ENCODE measurements at places on chromosomes 6 and 20.

DNA sequence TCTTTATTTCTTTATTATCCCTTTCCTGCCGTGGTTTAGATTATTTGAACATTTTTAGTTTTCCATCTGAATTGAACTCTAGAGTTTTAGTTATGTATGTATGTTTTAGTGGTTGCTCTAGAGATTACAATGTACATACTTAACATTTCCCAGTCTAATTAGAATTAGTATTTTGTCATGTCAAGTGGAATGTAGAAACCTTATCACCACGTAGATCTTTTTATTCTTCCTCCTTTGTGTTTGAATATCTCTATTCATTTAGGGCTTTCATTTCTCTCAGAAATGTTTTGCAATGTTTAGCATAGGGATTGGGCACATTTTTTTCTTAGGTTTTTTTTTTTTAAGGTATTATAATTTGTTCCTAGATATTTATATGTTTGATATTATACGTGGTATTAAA is 73.1 kb upstream of the EZR start:
- DNase-seq: no peak

DNA sequence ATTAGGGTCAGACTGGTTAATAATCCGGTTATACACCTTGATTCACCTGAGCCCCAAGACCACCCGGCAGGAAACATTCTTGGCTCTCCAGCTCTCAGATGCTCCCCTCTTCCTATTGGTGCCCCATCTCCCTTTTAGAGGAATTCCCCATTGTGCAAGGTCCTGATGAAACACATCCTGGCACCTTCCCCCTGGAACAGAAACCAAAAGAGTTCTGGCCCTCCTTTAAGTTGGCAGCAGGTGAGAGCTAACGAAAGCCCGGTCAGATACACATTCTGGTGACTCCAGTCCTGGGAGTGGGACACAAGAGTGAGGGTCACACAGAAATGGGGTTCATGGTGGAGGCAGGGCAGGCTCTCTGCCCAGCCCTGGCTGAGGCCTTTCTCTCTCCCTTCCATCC is 32.2 kb downstream of the RSPO4 start:
- DNase-seq: no peak

DNA sequence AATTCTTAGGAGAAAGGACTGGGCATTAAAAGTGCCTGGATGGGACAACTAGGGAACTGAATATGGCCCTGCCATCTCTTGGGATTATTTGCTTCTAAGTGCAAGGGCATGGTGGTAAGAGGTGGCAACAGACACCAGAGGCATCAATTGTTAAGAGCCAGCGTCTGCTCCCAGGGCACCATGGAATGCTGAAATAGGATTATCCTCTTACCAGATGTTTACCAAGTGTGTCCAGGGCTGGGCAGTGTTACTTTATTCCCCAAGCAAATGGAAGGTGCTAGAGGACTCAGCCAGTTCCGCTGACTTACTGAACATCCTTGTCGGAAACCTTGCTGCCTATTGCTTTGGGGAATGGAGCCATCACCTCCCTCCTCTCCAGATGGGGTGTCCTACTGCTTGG is 273.6 kb upstream of the SUPT3H start:
- no peak for DNase-seq

DNA sequence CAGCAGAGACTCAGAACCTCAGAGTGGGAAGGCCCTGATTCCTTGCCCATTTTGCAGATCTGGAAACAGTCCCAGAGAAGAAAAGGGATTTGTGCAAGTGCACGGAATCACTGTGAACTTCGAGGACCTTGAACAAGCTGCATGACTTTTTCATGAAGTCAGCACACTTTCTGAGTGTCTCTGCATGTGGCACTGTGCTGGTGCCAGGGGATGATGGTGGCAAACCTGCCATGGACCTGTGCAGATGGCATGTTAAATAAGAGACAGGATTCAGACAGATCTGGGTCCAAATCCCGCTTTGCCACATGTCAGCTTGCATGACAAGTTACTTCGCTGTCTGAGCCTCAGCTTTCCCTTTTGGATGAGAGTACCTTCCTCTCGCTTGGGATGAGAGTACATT is 26.8 kb downstream of the ZNF831 start:
- DNase-seq: no peak

DNA sequence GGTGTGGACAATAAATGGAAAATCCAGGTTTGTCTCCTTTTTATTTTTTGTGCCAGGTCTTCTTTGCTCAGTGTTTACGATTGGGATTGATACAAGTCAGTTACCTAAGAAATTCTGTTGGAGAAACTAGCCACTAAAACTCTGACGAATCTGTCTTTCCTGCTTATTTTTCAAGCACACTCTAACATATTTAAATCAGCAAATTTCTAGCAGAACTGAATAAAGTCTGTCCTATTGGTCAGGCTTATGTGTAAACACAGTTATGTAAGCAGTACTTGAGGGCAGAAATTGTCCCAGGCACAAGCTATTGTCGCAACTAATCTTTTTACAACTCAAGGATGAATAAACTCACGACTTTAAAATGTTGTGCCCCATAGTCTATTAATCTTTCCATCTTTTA is 12.1 kb upstream of the EXOC2 start:
- no peak for DNase-seq

DNA sequence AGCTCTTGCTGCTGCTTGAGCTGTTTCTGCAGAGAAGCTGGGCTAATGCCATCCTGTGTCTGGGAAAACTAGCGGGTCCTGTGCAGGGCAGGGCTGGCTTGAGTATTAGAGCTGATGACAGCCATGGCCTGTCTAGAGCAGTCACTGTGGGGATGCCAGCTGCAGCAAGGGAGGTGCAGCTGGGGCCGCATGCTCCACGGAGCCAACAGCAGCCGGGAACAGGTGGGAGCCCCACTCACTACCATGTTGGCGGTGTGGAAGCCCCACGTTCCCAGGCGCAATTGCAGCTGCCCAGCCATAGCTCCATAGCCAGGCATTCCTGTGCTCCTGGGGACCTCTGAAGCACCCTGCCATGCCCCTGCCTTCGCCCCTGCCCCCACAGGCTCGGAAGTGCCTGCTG is 212.9 kb downstream of the TFAP2C start:
- no peak for DNase-seq

- no peak for DNase-seq
Observed at GRCh38 chr6:117555262-117555849, 47.0 kb downstream of the GOPC start.

- no peak for DNase-seq
Observed at GRCh38 chr6:111361648-111362047, 121.4 kb downstream of the REV3L start.

DNA sequence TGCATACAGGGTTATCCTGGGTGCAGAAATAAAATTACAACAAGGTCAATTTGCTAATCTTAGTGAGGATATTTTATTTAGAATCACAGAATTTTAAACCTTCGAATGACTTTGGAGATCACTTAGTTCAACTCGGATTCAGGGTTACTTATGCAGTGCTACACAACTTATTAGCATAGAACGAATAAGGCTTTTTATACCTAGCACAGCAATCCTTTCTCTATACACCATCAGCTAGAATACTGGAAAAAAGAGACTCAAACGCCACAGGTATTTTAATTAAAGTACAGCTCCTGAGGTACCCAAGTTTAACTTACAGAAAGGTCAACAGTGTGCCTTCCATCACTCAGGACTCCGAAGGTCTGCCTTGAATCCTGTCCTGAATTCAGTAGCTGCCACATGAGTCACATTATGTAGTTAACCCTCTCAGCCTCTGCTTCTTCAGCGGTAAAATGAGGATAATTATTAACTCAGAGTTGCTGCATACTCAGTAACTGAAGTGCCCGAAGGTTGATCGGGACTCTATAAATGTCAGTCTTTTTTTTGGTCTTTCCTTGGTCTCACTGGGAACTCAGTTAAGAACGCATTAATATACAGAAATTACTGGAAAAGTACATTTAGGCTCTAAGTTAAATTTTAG is 6.0 kb upstream of the QKI start:
- no peak for DNase-seq

GRCh38 chr6:12637960-12638641 is 78.5 kb upstream of the PHACTR1 start:
- DNase-seq: peak; percentile 48

DNA sequence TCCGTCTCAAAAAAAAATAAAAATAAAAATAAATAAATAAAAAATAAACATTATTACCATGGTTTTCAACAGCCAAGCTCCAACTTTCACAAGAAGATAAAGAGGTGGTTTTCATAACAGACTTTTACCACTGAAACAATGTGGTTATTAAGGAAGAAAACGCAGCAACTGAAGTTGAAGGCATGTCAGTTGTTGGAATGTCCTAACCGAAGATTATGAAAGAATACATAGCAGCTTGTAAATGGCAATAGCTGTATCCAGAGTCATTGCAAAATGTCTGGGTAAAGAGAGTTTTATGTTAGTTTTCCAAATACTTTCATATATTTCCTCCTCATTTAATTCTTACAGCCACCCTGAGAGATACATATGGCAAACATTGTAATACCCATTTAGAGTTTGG is 161.6 kb upstream of the MARCKS start:
- no peak for DNase-seq

- peak; percentile 36 for DNase-seq
Observed at GRCh38 chr6:18327626-18328025, 59.5 kb upstream of the RNF144B start.

DNA sequence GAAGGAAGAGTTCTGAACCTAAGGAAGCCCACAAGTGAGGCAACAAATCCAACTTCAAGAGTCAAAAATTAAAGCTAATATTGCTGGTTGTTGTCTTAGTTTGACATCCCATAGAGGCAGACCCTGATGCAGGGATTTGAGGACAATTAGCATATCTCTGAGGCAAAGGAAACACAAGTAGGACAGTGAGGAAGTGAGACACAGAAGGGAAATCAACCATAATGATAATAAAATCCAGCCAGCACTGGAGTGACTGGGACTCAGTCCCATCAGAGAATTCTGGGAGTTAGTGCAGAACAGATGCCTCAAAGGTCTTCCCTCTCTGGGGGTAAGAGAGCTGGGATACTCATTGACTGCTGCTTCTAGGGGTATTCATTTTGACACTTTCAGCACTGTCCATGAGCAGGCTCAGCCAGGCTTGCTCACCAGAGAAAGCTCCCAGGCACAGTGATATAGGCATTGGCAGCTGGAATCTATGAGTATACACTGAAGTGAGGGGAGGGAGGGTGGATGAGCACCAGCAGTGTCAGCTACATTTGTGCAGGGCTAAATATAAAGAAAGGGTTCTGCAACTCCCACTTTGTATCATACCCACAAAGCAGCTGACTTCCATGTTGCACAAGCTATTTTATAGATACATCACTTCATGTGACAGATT is 43.4 kb upstream of the SPTLC3 start:
- DNase-seq: no peak

- no peak for DNase-seq
Observed at GRCh38 chr6:123658848-123659247, 22.1 kb upstream of the TRDN start.

DNA sequence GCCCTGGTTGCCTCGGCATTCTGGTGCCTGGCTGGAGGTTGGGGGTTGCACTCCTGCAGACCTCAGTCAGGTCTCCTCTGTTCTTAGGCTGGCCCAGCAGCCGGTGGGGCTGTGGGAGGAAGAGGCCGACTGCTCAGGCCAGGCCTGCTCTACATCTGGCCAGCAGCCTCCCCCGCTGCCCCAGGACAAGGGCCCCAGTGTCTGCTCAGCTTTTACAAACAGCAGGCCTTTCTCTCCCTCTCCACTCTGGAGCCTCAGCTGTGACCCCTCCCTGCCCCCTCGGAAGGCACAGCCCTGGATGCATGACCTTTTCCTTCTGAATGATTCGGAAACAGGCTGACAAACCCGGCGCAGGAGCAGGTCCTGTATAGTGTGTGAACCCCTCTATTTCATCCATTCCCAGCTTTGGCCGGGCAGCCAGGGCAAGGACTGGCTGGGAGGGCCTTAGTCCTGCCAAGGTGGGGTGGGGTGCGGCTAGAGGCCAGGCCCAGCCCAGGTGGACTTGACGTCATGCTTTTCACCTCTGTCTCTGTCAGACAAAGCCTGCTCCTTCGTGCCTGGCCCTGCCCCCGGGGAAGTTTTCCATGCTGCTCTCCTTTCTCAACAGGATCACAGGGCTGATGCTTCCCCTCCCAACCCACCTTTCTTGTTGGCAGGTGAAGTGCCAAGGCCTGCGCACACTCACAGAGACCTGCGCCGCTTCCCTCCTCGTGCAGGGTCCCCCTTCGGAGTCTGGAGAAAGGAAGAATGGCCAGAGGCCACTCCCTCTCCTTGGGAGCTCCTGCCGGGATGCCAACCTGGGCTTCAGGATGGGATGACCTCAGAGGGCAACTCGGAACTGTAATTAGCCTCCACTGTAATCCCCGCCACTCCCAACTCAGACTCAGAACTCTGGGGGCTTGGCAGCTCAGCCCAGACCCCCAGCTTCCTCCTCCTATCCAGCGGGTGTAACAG is 10.1 kb upstream of the ITPR3 start:
- peak; percentile 13 for DNase-seq

- DNase-seq: no peak
Observed at GRCh38 chr6:18326001-18326400, 61.1 kb upstream of the RNF144B start.

GRCh38 chr20:31707994-31708735 is 14.5 kb downstream of the BCL2L1 start:
- no peak for DNase-seq

DNA sequence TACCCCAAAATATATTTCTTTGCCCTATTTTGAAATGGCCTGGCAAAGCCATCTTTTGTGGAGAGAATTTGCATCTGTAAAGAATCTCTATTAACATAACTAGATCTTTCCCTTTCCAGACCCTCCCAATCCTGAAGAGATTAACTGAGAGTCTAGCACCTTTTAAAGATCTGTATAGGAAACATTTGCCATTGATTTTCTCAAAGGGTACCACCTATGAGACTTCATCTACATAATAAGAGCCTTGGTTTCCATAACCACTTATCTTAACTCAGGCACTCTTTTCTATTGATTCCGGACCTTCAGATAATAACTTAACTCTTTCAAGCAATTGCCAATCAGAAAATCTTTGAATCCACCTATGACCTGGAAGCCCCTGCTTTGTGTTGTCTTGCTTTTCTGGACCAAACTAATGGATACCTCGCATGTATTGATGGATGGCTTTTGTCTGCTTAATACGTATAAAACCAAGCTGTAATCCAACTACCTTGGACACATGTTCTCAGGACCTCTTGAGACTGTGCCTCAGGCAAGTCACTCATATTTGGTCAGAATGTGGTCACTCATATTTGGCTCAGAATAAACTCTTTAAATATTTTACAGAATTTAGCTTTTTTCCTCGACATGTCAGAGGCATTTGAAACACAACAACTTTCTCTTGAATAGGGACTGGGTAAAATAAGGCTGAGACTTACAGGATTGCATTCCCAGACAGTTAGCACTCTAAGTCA is 31.4 kb downstream of the SLC22A2 start:
- DNase-seq: no peak

- no peak for DNase-seq
Observed at GRCh38 chr20:57114290-57115005, 152.0 kb downstream of the BMP7 start.

DNA sequence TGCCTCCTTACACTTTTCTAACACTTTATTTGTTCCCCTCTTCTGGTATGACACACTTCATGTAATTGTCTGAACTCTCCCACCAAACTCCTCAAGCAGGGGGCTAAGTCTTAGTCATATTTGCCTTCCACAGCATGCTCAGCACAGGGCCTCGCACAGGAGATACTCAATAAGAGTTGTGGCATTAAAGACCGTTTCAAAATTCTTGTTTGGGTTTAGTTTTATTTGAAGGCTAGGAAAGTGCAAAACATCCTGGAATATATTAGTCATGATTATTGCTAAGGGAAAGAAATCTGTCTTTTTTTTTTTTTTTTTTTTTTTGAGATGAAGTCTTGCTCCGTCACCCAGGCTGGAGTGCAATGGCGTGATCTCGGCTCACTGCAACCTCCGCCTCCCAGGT is 137.6 kb upstream of the ECI2 start:
- no peak for DNase-seq

- DNase-seq: no peak
Observed at GRCh38 chr6:150482883-150483409, 114.1 kb downstream of the IYD start.

- DNase-seq: no peak
Observed at GRCh38 chr6:157492249-157492648, 111.3 kb downstream of the ZDHHC14 start.
